ENCODE measurements at places on chromosomes 16 and 17.

DNA sequence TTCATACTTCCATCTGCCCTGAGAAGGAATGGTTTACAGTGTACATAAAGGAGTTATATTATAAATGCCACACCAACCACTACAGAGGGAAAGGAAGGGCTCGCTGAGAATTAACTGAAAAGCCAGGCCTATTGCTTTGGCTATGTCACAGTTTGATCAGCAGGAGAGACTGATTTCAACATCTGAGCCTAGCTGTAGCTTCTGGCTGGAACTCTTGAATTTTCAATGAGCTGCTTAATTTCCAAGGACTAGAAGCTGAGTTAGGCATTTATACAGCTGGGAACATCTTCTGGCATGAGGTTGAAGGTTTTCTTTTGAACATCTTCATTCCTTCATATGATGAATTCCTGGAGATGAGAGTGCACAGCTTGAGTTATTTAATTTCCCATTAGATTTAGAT, 47.6 kb upstream of the GNAO1 start:
- DNase-seq, result no peak

GRCh38 chr16:12573730-12574383, 229.8 kb downstream of the CPPED1 start:
- DNase-seq, result peak; percentile 64

DNA sequence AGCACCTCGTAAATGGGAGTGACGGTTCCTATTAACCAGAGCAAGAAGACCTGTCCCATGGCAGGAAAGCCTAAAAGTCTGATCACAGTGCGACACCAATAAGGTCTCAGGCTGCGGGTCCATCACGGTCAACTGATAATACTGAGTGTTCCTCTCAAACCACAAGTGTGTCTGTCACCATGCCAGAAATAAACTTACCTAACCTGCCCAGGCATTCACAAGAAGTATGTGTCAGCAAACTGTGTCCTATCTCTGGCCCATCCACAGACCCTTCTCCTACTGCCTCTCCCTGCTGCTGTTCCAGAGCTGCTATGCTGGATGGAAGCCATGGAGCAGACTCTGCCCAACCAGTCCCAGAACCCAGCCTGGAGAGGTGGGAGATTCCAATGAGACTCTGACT, 73.5 kb downstream of the ZNF423 start:
- DNase-seq, result no peak

DNA sequence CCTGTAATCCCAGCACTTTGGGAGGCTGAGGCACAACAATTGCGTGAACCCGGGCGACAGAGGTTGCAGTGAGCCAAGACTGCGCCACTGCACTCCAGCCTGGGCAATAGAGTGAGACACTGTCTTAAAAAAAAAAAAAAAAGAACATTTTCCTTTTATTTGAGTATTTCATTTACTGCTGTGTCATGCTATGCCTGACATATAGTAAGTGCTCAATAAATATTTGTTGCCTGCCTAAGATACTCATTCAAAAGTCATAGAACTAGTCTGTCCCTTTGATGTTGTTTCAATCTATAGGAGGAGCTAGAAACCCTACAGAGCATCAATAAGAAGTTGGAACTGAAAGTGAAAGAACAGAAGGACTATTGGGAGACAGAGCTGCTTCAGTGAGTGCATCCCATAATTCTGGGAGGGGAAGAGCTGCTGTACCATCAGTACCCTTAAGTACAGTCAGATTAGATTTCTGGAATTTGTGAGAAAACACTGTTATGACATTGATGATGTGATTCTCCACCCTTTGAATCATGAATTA, 20.0 kb downstream of the CALCOCO2 start:
- no peak for DNase-seq

DNA sequence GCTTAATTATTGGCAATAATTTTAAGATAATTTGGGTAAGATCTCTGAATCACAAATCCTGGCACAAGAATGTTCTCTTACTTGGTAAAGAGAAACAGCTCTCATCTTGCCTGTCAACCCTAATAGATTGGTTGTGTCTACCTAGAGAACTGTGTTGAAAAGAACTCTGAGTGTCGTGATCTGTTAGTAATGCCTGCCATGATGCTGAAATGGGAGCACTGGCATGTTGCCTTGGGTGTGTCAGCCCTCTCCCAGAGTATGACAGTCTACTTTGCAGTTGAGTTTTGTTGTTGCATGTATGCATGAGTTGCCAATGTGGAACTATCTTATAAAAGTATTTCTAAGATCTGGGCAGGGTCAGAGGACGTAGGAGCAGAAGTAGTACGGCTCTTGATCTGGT, 221.4 kb downstream of the MAF start:
- DNase-seq, result no peak

DNA sequence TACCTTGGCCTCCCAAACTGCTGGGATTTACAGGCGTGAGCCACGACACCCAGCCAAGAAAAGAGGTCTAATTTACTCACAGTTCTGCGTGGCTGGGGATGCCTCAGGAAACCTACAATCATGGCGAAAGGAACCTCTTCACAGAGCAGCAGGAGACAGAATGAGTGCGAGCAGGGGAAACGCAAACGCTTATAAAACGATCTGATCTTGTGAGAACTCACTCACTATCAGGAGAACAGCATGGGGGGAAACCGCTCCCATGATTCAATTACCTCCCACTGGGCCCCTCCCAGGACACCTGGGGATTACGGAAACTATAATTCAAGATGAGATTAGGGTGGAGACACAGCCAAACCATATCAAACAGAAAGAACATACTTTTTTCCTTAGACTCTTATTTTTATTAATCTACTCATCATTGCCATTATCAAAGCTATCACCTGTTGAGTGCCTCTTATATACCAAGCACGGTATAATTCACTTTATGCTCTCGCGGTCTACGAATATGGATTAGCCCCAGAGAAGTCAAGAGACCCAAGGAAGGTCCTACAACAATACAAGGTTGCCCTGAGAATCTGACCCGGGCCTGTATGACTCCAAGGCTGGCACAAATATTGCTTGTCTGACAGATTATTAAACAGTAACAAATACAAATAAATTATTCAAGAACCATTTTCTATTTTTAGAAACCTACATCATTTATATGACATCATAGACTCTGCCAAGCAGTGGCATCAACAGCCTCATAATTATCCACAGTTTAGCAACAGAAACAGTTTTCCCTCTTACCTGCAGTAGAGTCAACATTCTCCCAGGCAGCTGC, 2.4 kb downstream of the POLR3K start:
- DNase-seq, result no peak

DNA sequence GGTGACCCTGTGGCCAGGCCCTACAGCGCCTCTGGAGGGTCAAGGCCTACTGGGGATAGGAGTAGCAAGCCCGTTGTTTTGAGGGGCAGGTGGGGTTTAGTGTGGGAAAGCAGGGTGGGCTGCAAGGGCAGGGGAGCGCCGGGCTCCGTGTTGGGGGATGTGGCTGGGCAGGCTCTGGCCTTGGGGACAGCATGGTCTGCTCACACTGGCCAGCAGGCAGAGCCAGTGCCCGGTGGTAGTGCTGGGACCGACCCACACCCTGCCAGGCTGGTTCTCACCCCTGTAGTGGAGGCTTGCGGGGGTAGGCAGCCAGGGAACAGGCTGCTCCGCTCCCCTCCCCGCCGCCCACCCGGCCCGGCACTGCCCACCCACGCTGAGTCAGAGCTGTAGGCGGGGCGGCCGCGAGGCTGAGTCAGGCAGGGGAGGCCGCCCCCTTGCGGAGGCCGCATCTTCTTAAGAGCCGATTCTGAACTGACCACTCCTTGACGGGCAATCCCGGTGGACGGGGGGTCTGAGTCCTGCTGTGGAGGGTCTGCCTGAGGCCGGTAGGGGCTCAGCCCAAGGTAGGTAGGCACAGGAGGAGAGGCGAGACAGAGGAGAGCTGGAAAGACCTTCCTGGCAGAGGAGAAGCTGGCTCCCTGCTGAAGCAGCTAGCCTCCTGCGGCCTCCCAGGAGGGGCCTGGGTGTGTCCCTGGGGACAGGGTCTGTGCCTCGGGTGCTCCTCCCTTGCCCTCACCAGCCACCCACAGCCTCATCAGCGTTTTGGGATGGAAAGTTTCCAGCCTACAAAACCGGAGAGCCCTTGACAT, 62.4 kb downstream of the BAIAP2 start:
- peak; percentile 89 for DNase-seq

- no peak for DNase-seq
Observed at GRCh38 chr17:57523926-57524632, 221.0 kb downstream of the CCDC182 start.

- no peak for DNase-seq
Observed at GRCh38 chr17:7026471-7027115, 3.7 kb downstream of the BCL6B start.

- no peak for DNase-seq
Observed at GRCh38 chr17:51036084-51036483, 84.6 kb downstream of the SPAG9 start.

- no peak for DNase-seq
Observed at GRCh38 chr16:68149596-68149995, 64.4 kb downstream of the NFATC3 start.

DNA sequence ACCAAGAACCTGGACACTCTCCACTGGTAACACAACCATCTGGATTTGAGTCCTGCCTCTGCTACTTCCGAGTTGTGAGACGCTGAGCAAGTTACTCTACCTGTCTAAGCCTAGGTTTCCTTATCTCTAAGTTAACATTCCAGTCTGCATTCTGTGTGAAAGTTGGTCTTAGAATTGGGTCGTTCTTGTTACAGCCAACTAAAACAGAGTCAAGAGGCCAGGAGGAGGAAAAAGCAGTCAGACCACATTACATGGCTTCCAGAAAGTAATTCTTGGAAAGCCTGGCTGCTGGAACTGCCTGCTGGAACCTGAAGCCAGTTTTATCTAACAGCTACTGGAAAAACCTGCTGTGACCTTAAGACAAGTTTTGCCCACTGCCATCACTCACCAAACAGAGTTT, 38.4 kb upstream of the XYLT1 start:
- no peak for DNase-seq

DNA sequence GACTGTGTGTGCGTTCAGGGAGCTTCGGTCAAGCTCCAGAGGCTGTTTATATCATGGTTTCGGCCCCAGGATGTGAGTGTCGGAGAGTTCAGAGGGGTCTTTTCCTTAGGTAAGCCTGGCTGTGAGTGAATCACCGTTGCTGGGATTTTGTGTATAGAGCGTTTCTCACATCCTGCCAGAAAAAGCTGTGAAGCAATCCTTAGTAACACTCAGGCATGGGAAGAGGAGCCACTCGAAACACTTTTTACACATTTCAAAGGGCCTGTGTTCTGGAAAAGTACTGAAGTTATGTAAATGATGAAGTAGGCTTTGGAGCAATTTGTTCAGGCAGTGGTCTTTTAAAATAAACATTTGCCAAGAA, 662 bp downstream of the PGS1 start:
- DNase-seq, result no peak
